ENCODE measurements at places on chromosomes 6 and 20.

GRCh38 chr20:19964289-19965265, 52.6 kb upstream of the NAA20 start:
- DNase-seq = no peak

GRCh38 chr6:89874438-89874837, 19.8 kb upstream of the GJA10 start:
- DNase-seq = no peak

DNA sequence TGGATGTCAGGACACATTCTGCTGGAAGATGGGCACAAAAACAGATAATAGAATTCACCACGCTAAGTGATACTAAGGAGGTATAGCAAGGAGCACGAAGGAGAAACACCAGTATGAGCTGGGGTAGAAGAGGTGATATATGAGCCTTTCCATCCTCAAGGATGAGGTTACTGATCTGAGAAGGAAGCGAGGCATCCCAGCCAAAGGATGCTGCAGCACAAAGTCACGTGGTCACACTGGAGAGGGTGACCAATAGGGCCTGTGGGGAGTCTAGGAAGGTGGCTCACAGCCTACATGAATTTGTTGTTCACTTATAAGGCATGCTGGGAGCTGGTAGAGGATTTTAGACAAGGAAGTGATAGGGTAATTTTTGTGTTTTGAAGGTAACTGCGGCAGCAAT, 1.4 kb downstream of the GINS1 start:
- no peak for DNase-seq

GRCh38 chr6:163782436-163783003, 368.0 kb downstream of the QKI start:
- DNase-seq = peak; percentile 1

DNA sequence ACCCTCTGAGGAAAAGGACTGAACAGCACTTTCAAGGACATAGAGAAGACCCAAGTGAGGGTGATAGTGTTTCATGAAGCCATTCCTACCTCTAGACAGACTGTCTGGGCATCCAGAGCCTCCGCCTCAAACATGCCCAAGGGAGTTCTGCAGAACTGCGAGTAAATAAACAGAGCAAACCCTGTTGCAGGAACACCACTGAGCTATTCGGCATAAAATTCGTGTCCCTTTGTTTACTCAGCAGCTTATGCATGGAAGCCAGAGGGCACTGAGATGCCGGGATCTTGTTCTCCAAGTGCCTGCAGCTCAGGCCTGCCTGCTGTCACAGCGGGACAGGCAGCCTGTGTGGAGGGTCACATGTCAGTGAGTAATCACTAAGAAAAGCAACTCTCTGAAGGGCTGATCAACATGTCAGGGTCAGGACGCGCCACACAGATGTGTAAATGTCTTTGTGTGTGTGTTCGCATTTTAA, 164.9 kb upstream of the HEY2 start:
- no peak for DNase-seq

GRCh38 chr6:138596126-138596525, 96.8 kb upstream of the NHSL1 start:
- DNase-seq = no peak

DNA sequence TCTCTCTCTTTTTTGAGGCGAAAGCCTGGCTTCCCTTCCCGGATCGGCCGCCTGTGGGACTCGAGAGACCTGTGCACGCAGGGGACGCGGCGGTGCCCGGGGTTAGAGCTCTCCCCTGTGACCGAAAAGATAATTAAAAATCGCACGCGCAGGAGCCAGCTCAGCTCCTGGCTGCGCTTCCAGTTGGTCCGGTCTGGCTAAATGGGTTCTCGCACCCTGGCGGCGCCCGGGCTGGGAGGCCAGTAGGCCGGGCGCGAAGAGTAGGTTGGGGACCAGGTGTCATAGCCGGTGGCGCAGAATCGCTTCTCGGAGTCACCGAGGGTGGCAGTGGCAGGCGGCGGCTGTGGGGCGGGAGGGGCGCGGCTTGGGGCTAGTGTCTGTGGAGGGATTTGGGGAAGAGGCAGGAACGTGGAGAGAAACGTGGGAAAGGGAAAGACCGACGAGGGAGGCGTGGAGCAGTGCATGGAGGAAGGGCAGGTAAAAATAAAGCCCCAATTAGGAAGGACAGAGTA, 41.9 kb upstream of the SUPT3H start:
- peak; percentile 43 for DNase-seq

GRCh38 chr6:25346064-25346463, 66.9 kb downstream of the CARMIL1 start:
- DNase-seq = no peak

DNA sequence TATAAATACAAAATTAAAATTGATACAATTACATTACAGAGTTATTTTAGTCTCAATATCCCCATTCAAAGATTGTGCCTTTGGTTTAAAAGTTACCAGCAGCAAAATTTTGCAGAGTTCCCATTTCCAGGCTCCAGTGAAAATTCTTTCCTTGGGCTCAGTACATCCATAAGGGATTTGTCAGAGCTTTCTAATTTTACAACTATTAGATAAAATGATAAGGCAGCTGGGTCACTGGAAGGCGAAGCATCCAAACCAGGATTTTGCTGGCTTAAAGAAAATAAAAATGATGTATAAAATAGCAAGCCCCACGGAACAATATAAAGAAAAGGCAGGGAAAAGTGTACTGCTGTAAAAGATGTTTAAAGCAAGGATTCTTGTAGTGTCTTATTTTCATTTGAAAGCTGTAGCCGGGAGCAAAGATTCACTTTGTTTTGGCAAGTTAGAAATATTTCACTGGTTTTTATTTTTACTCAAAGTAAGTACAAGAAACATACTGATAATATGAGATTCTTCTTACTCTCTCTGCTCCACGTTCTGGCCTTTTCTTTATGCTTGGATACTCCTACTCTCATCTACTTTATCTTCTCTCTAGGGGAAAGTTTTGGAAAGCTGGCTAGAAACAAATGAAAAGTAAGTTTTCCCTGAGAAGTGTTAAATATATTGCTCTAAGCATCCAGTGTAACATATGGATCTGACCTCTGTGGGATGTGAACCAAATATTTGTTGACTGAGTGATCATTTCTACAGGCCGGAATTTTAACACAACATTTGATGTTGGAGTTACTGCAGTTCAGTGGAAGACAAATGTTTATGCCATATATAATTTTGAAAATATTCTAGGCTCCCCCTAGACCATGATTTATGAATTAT, 488.4 kb downstream of the PHF3 start:
- DNase-seq = no peak

GRCh38 chr6:111837641-111838500, 35.4 kb downstream of the FYN start:
- DNase-seq = peak; percentile 72

GRCh38 chr6:10194816-10195672, 219.8 kb downstream of the TFAP2A start:
- DNase-seq = no peak

DNA sequence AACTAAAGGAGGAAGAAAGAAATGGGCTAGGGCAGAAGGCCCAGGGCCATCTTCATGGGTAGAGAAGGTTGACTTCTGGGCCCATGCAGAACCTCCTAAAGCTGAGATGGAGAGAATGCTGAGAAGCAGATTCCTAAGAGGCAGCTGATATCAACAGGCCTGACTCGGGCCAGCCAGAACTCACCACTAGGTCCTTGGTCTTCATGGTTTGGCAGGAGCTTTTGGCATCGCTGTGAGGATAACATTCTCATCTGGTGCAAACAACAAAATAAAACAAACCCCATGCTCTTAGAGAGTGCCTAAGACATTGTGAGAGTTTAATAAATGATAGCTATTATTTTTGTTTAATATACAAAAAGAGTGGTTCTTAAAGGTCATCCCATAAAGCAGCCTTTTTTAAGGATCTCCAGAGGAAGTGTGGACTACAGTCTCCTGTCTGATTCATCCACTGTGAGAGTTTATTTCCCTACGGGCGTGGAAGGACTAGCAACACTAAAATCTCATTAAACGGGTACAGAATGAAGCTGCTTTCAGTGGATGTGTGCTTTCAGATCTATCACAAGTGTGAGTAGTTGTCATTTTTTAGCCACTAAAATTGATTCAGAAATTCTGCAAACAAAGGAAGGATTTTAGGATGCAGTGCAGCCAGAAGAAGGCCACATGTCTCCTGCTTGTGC, 160.0 kb downstream of the PLCB4 start:
- no peak for DNase-seq

DNA sequence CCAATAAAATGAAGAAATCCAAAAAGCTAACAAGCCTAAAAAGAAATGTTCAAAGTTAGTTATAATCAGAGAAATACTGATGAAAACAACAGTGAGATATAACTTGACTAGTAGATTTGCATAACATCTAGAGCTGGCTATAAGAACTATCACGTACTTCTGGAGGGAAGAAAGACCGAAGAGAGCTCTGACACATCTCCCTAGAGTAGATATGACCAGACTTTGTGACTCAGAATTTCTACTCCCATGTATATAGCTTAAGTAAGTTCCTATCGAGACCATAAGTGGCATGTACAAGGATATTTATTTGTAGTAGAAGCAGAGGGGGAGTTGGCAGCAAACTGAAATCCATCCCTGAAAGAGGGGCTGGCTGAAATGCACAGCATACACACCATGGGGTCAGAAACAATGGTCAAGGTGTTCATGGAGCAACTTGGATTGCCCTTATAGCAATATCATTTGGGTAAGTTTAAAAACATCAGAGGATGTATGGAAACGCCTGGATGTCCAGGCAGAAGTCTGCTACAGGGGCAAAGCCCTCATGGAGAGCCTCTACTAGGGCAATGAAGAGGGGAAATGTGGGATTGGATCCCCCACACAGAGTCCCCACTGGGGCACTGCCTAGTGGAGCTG, 25.6 kb upstream of the IL17A start:
- DNase-seq = no peak

GRCh38 chr20:53739799-53740785, 146.5 kb upstream of the ZNF217 start:
- DNase-seq = no peak

- DNase-seq = no peak
These were observed 37.5 kb downstream of the LAMA4 start for GRCh38 chr6:112216662-112217551.

DNA sequence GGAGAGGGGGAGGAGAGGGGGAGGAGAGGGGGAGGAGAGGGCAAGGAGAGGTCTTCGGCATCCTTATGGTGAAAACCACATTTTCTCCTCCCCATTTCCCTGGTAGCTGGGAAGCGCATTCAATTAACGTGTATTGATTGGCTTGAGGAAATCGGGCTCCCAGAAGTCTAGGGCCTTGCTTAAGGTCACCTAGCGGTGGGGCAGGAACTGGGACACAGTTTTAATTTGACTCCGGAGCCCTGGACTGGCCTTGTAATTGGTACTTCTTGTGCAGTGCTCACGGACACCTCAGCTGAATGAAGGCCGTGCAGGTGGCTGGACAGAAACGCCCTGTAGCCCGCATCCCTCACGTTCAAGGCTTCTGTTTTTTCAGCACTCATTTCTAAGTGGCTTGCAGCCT, 42.8 kb downstream of the CTCFL start:
- no peak for DNase-seq

GRCh38 chr6:53258774-53259155, 90.0 kb downstream of the ELOVL5 start:
- no peak for DNase-seq

- DNase-seq = no peak
These were observed 407.0 kb upstream of the SOX4 start for GRCh38 chr6:21186479-21187055.
